Activated T-cell treated with anti-CD3 and anti-CD28 coated beads, Interleukin-2, amount 50 U/mL, for 48 hours (primary cell): ENCODE measurements at places on chromosomes 11 and 22.

DNA sequence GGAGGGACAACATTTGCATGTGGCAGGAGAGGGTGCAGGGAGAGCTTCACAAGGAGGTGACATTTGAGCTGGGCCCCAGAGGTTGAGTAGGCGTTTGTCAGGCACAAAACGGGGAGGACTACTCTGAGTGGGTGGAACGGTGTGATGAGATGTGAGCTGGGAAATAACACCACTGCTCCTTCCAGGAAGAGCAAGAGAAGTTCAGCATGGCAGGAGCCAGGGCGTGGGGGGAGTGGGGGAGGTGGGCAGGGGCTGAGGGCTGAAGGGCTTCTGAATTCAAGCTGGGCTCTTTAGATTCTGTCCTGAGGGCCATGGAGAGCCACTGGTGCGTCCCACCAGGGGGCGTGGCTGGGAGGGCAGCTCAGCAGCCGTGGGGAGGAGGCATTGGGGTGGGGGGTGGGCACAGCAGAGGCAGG is 54.2 kb downstream of the OTOG start:
- no peak for DNase-seq

DNA sequence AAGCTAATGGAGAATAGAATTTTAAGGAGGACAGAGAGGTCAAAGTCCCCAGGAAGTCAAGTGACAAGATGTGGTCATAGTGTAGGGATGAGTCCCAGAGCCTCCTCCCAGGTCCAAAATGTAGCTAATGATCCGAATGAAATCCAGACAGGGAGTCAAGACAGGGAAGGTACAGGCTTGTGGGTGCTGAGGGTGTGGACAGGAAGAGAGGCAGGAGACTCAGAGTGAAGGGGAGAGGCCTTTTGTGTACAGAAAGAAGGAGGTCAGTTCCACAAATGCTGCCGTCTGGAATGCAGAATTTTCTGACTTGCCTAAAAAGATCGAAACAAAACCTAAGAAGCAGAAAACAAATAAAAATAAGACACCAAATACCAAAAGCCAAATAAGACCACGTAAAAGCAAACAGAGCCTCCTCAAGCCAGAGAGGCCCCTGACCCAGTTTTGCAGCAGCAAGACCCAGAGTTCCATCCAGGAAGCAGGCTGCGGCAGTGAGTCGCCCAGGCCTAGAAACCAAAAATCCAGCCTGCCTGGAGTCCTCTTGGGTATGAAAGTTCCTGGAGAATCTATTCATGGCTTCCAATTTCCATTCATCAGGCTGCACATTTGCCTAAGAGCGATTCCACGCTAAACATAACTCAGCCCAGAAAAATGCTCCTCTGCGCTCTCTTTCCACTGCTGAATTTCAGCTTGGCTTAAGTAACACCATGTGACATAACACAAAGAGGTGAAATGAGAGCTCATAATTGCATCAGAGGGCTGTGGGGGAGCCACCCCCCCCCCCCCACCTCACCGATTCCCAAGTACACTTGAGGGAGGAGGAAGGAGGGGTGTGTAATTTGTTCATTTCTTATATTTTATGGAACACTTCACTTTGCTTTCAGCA is 71.2 kb downstream of the KIRREL3 start:
- DNase-seq, result no peak

- DNase-seq, result peak; percentile 73
These were observed 17.5 kb downstream of the USP2 start for GRCh38 chr11:119363851-119364590.

- DNase-seq, result no peak
These were observed 150.0 kb downstream of the SHANK2 start for GRCh38 chr11:71102251-71102995.

DNA sequence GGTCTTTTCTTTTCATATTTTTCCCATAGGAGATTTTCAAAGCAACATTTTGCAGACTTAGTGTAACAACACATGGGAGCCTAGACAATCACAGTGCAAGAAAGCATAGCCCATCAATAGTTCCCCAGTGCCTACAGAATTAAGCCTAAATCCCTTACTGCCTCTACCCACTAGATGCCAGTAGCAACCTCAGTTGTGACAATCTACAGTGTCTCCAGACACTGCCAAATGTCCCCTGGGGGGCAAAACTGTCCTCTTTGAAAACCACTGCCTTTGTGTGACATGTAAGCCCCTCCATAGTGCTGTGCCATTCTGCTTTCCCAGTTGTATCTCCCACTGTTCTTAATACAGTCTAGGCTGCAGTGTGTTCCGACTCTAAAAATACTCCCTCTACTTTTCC is 1329.0 kb downstream of the LRRC4C start:
- no peak for DNase-seq

- no peak for DNase-seq
These were observed 17.8 kb downstream of the FADD start for GRCh38 chr11:70220920-70221319.

GRCh38 chr11:16195651-16196050 is 160.7 kb downstream of the SOX6 start:
- no peak for DNase-seq

DNA sequence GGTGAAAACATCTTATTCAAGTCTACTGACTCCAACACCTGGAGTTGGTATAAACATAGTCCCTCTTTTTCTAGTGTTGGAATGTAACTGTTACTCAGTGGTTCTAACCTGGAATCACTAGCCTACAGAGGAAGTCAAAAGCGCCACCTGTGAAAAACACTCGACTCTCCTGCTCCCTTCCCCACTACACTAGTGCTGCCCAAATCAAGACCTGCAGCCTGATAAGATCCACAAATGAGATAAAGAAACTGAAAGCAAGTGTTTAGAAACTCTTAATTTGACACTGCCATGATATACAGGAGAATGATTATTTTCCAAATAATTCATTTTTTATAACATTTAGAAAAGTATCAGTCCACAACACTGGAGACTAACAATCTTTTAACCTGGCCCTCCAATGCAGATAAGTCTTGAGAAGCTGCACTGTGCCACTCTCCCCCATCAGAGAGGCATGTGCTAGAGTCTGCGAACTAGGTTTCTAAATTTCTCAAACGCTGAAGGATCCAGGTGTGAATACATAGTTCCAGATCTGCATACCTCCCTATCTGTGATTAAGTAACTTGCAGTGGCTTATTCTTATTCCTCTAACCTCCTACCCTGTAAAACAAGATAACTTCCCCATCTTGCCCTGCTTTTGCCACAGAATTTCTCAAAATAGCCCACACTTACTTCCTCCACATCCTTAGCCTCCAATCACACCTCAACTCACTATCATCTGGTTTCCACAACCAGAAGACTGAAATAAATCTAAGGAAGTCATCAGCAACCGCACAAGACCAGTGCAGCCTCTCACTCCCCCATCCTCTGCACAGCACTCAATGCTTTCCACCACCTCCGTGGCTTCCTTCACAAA is 88.1 kb downstream of the RRAS2 start:
- DNase-seq, result no peak

GRCh38 chr11:70322666-70323065 is 52.2 kb downstream of the PPFIA1 start:
- DNase-seq, result no peak

GRCh38 chr11:3157381-3158130 is 7.6 kb downstream of the OSBPL5 start:
- DNase-seq, result no peak

- DNase-seq, result no peak
These were observed 12.1 kb downstream of the ELF5 start for GRCh38 chr11:34501500-34501899.

DNA sequence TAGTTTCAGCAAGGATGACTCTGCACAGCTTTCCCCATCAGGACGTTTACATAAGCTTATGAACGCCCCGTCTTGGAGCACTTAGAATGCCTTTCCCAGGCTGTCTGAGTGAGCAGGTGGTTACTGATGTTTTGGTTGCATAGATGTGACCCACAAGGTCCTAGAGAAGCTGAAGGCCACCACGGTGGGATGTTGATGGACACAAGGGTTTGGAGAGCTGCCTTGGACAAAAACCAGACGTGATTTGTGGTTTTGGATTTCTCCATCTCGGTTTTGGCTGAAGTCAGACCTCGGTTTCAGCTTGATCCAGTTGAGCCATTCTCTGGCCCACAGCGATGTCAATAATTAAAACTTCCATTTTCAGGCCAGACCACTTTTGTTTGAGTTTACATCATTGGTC is 151.9 kb downstream of the LDLRAD3 start:
- DNase-seq, result no peak

DNA sequence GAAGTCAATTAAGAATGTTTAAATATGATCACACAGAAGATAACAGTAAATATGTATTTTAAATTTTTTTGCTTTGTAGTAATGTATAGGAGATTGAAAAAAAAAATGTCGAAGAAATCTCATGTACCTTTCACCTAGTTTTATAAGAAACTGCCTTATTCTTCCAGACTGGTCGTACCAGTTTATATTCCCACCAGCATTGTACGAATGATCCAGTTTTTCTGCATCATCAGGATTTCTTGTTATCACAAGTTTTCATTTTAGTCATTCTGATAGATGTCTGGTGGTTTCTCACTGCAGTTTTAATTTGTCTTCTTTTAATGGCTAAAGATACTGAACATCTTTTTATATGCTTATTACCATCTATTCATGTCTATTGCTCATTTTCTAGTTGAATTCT is 101.8 kb upstream of the CTSC start:
- DNase-seq, result no peak

DNA sequence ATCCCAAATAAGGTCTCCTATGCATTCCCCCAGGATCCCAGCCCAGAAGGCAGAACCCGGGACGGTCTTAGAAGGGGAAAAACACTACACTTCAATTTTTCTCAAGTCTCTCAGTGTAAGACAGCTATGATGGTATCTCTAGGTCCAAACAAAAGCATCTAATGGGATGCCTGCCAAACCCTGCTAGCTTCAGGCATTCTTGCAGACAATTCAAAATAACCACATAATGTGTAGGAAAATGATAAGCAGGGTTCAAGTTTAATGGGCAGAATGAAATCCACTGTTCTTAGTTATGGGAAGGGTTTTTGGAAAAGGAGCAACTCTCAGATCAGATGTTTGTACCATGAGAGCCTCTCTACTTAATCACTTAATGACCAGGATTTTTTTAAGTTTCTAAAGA is 119.8 kb upstream of the ANO1 start:
- DNase-seq, result no peak

DNA sequence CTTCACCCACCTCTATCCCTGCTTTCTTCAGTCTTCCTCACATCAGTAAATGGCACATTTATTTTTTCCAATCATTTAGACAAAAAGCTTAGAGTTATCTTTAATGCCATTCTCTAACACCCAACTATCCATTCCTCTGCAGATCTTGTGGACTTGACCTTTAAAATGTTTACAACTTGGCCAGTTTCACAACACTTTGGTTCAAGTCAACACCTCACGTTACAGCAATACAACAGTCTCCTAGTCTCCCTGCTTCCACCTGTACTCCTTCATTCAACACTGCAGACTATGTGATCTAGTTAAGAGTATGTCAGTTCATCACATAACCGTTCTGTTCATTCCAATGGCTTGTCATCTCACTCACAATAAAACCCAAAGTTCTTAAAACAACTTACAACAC is 305.2 kb downstream of the SWAP70 start:
- no peak for DNase-seq

- DNase-seq, result no peak
These were observed 3.4 kb upstream of the NHERF4 start for GRCh38 chr11:119181677-119182412.

DNA sequence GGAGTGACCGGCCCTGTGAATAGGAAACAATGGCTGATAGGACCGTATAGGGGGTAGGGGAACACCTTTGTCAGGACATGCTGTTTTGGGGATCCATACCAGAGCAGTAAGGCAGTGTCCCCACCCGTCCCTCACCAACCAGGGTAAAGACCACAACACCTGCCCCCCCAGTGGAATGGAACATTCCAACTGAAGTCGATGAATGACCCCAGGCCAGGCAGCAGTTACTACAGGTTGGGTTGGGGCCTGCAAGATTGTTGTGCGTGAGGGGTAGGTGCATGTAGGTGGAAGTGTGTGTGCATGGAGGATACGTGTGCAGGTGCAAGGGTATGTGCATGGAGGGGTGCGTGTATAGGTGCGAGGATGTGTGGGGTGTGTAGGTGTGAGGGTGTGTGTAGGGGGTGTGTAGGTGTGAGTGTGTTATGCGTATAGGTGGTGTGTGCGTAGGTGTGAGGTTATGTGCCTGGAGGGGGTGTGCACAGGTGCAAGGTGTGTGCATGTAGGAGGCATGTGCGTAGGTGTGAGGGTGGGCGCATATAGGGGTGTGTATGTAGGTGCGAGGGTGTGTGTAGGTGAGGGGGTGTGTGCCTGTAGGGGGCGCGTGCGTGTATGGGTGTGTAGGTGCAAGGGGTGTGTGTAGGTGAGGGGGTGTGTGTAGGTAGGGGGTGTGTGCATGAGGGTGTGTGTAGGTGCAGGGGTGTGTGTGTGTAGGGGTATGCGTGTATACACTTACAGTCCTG is 32.9 kb downstream of the PISD start:
- peak; percentile 35 for DNase-seq

DNA sequence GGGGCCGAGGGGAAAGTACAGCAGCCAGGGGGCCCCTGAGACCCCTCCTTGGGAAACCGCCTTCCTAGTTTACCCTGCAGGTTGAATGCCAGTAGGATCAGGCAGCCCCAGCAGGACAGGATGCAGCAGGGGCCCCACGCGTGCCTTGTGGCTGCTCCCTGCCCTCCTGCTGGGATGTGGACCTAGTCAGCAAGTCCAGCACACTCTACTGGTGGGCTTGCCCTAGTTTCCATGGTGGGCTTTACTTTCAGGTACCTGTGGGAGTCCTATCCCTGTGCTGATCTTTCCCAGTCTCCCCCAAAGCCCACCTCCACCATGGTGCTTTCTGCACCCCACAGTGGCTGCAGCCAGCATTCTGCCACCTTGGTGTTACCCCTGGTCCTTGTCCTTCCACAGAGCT is 22.2 kb downstream of the SHISA8 start:
- no peak for DNase-seq

GRCh38 chr22:36926721-36927435 is 13.4 kb downstream of the CSF2RB start:
- DNase-seq, result no peak

DNA sequence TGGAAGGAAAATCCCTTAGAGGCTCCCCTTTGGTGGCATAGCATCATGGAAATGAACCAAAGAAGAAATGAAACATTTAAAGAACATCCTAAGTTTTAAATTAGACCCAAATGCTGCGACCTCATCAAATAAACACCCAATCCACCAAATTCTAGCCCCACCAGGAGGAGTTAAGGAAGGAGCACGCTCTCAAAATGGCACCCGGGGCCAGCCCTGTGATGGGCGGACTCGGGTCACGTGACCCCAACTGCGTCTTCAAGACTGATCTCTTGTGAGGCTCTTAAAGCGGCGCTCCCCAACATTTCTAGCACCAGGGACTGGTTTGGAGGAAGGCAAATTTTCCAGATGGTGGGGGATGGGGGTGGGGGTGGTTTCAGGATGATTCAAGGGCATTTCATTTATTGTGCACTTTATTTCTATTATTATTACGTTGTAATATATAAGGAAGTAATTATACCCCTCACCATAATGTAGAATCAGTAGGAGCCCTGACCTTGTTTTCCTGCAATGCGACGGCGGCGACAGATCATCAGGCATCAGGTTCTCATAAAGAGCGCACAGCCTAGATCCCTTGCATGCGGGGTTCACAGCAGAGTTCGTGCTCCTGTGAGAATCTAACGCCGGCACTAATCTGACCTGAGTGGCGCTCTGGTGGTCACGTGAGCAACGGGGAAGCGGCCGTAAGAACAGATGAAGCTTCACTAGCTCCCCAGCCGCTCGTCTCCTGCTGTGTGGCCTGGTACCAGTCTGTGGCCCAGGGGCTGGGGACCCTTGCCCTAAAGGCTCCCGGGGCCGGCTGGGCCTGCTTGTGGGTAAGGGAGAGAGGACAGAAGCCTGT is 90.6 kb upstream of the SLC22A12 start:
- DNase-seq, result no peak

GRCh38 chr11:5317292-5317691 is 6.8 kb downstream of the OR51B2 start:
- no peak for DNase-seq
